ENCODE measurements at places on chromosomes 7 and 10.

DNA sequence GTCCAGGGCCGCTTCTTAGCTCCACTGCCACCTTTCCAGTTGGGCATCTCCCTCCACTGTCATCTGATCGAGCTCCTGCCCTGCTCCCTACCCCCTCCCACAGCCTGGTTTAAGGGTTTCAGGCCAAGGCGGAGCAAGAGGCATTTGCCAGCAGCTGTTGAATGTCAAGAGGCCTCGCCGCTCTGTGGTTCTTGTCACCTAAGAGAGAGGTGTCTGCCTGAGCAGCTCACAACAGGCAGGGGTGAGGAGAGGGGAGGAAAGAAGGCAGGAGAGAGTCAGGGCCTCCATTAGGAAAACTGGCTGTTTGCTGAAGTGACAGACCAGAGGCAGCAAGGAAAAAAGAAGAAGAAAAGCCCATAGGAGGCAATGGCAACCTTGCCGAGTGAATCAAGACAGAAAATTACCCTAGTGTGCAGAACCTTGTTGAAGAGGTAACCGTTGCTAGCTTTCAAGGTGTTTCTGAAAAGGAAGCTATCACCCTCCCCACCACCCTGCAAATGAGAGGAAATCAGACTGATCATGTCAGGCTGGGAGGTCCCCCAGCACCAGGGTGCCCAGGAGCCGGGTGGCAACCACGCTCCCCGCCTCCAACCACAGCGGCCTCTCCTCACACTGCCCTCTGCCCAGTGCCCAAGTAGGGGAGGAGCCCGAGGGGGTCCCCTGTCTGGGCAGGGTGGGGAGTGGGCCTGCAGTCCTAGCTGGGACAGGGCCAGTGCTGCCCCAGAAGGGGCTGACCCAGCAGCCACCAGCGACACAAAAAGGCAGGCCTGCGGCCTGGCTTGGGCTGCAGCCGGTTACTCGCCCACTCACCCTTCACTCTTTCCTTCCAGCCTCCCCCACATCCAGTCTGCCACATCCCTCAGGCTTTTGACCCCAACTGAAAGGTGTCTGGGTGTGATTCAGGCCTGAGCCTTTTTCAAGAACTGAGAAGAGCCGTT lies 7.1 kb downstream of the GATA3 start:
- DNase-seq, result no peak

- no peak for DNase-seq
Observed at GRCh38 chr7:20785157-20786048, 1.3 kb downstream of the SP8 start.

DNA sequence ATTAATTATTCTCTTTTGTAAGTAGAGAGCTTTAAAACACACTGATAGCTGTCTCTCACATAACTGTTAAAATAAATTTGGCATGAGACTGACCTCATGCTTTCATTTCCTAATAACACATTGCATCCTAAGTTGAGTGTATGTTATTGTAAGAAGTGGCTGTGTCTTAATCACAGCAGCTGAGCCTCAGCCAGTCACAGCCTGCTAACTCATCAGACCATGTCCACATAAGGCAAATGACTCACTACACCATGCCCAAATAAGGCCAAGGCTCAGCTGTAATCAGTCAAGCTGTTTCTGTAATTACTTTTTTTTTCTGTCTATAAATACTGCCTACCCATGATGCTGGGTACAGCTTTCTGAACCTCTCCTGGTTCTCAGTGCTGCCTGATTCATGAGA lies 860.9 kb downstream of the XPNPEP1 start:
- DNase-seq, result no peak

DNA sequence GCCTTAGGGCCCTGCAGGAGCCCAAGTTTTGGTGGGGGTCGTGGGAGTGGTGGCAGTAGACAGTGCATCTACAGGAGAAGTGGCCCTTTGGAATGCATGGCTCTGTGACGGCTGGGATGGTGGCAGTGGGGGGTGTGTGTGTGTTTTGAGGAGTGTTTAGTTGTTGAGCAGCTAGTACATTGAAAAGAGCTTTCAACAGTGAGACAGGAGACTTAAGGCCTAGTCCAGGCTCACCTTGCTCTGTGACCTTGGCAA lies 27.1 kb downstream of the ZNF775 start:
- no peak for DNase-seq

- peak; percentile 58 for DNase-seq
Observed at GRCh38 chr10:34205452-34205851, 609.6 kb downstream of the PARD3 start.

GRCh38 chr7:128878226-128879105 lies 15.8 kb downstream of the ATP6V1F start:
- DNase-seq, result peak; percentile 34

- DNase-seq, result no peak
Observed at GRCh38 chr7:112843151-112843550, 53.0 kb upstream of the TMEM168 start.

DNA sequence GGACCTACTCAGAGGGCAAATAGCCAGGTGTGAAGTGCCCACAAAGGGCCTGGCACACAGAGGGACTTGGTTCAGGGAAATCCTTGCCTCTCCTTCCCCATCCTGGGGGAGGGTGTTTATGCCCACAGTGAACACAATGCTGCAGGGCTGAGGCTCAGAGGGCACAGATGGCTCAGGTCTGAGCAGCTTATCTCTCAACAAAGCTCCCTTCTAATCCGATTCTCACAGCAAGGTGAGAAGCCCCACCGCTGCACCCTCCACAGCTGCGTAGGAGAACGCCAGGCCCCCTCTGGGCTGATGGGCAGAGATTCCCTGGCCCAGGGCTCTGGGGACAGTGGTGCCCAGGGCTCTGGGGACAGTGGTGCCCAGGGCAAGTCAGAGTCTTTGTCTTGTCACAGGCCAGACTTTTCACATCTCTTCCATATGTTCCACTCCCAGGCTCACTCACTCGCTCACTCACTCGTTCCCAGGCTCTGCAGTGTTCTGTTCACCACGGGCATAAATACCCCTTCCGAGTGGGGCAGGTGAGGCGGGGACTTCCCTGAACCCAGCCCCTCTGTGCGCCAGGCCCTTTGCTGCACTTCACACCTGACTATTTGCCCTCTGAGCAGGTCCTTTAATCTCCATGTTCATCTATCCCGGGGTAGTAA lies 8.7 kb upstream of the CDHR1 start:
- no peak for DNase-seq
